Activated CD8-positive, alpha-beta memory T cell treated with anti-CD3 and anti-CD28 coated beads, Interleukin-2, amount 50 U/mL, for 4 hours (primary cell): ENCODE measurements at places on chromosomes 5 and 9.

- no peak for DNase-seq
Observed at GRCh38 chr9:86705490-86705889, 241.8 kb downstream of the GAS1 start.

DNA sequence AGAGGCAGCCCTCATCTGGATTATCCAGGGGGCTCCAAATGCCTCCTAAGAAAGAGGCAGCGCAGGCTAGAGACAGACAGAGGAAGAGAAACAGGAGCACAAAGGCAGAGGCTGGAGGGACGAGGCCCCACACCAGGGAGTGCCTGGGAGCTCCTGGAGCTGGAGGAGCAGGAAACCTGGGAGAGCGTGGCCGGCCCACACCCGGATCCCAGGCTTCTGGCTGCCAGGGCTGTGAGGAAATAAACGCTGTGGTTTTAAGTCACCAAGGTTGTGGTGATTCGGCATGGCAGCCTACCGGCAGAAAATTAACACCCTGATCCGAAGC lies 165.5 kb downstream of the OLFM1 start:
- no peak for DNase-seq

DNA sequence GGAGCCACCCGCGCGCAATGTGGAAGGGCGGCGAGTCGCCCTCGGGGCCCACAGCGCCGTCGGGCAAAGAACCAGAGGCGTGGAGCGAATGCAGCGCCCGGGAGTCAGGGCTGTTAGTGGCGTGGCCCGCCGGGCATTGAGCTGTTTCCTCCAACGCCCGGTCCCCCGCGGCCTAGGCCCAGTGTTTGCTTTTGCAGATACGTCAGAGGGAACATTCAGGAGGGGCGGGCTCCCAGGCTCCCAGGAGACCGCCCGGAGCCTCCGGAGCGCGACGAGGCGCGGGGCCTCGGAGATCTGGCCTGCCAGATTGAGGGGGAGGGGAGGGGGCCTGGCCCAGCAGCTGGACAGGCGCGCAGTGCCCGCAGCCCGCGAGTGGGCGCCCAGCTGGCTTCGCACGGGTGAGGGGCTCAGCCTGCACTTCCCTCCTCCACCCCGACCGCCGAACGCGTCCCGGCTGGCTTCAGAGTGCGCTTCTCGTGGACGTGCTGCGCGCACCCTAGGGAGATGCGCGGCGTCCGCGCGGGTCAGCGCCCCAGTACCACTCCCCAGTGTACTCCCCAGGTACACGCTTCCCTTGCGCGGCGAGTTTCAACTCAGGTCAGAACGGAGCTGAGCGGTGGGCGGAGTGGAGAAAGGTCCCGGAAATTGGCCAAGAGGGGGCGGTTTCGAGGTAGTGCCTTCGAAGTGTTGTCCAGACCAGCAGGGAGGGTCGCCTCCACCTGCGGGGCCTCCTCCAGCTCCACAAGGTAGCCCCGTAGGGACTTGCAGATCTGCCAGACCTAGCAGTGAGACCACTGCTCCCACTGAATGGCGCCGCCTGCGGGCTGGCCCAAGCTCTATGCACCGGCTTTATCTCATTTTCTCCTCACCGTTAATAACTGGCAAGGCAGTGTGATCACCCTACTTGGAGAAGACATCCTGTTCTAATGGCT lies 130.4 kb downstream of the TMEM174 start:
- DNase-seq: no peak

DNA sequence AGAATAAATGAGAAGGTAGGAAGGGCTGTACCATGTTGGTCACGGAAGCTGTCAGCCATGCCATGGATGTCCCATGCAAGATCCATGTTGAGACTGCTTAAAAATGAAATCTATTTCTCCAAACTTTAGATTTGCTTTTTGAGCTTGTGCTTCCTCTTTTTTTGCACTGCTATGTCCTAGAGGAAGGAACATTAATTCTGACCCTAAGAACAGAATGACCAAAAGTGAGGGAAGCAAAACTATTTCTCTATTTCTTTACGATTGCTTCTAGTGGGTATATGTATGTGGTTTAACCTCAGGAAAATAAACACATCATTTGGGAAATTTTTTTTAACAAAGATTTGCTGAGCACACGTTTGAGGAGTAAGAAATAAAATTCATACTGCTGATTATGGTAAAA lies 84.6 kb downstream of the USP20 start:
- DNase-seq: no peak

GRCh38 chr5:178762391-178762790 lies 31.9 kb upstream of the ZNF354A start:
- DNase-seq: no peak

- no peak for DNase-seq
Observed at GRCh38 chr9:123825342-123826060, 104.4 kb downstream of the DENND1A start.

DNA sequence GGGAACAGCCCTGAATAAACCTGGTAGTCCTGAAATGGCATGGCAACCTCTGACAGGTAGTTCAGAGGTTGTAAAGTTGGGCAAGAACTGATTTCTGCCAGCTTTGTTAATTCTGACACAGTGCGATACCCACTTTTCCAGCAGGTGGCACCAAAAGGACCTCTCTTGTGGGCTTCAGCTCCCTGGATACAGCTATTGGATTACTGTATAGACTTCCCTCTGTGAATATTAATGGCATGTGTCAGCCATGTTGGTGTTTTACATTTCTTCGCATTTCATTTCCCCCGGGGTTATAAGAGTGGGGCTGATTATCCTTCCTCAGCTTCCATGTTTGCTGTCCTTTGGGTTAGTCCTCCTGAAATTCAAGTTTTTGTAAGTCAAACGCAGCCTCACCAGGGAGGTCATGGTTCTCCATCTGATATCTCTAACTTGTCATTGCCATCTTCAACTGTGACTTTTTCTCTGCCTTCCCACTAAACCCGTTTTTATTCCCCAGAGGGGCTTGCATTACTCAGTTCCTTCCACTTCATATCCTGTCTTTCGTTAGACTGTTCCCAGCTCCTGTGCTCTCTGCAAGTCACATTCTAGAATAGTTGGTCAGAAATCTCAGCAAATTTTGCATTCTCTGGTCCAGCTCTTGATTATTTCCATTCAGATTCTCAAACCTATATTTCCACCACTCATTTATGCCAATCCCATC lies 135.6 kb downstream of the LIFR start:
- DNase-seq: no peak

DNA sequence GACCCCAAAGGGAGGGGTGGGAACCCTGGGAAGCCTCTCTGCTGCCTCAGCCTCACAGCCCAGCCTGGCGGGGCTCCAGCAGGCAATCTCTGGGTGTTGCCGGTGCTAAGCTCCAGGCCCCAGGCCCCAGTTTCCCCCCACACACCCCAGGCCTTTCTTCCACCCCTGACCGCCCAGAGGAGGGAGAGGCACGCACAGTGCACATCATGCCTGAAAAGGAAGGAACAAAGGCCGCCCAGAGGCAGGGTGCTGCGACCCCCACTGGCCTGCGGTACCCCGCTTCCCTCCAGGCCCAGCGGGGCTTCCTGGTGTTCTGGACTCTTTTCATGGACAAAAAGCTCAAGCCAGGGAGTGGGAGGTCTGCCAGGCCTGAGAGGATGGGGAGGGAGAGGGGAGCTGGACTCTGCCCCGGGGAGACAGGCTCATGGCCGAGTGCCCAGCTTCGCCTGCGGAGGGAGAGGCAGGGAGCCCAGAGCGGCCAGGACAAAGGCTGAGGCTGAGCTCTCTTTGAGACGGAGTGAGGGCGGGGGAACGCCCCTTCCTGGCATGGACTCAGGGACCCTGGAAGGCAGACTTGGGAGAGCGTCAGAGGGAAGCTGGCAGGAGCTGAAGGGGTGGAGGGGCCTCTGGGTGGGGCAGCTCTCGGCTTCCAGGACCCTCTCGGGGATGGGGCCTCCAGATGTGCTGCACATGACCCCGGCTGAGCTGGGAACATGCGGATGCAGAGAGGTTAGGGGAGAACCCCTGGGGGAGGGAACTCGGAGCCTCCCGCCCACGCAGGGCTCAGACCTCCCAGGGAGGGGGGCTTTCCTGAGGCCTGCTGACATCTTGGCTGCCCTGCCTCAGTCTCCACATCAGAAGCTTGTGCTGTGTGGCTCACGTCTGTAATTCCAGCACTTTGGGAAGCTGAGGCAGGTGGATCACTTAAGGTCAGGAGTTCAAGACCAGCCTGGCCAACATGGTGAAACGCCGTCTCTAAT lies 1.8 kb upstream of the ENTPD2 start:
- no peak for DNase-seq

DNA sequence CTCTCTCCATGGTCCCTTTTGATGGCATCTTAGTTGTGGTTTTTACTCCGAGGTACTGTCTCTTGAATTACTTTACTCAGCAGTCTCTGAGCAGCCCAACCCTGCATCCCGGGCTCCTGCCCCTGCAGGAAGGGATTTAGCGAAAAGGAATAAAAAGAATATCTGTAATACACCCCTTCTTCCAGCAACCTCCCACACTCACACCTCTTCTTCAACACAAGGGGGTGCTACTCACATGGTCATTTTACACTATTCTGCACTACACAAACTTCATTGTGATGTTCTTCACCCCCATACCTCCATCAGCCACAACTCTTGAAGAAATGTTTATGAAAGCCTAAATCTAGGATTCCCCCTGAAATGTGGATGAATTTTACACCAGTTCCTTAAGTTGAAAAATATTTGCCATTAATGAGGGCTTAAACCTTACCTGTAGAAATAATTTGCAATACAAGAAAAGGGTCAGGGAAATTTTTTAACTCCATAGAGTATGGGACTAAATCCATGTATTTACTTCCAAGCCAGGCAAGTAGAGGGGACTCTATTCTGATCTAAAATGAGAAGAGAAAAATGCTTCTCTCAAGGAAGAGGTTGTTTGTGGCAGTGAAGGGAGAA lies 26.0 kb downstream of the TPD52L3 start:
- no peak for DNase-seq

DNA sequence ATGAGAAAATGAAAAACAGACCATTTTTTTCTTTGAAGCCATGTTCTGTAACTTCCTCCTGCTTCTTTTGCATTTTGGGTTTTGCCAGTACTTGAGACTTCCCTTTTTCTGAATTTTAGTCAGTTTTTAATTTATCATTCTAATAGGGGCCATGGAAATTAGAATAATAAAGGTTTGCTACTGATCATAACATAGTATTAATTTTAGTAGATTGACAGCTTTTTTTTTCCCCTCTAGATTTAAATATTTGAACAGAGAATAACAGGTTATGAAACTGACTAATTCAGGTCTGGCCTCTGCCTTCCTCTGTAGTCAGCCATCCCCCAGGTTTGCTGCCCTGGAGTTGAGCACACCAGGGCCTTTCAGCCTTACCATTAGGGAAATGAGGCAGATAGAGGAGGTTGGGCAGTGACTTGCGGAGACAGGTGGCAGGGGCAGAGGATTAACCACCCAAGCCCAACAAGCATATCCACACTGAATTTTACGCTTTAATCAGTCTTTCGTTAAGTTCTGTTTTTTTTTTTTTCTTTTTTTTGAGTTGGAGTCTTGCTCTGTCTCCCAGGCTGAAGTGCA lies 80.1 kb upstream of the TNFAIP8 start:
- DNase-seq: no peak

DNA sequence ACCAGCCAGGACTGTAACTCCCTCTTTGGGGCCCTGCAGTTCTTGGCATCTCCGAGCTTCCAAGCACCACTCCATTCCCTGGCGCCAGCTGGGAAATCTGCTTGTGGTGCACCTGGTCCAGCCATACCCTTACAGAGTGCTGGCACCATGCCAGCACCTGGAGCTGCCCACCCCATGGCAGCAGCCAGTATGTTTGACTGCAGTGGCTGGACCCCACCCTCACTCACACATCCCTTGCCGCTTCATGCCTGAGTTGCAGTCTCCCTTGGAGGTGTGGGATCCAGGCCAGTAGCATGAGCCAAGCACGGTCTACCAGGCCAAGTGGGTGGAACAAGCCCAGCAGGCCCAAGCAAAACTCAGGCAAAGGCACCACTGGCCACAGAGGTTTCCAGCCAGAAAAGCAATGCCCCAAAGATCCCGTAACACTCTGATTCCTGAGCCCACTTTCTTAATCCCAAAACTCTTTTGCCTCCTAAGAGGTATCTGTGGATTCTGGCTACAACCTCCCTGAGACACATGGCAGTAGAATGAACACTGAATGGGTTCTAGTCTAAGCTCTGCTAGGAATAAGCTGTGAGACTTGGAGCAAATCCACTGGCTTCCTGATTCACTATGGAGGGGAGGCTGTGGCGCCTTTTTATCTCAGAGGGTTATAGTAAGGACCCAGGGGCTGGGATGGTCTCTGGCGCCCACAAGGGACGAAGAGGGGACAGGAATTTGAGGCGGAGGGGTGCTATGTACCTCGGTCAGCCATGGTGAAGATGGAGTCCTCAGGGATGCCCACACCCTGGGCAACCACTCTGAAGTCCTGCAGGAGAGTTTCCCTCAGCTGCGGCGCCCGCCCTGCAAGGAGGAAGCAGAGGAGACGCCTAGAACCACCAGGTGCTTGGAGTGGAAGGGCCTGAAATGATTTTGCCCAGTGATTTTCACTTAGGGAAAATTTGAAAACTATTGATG lies 5.6 kb downstream of the AMBP start:
- DNase-seq: no peak

GRCh38 chr9:3736161-3736560 lies 210.4 kb upstream of the RFX3 start:
- DNase-seq: no peak

DNA sequence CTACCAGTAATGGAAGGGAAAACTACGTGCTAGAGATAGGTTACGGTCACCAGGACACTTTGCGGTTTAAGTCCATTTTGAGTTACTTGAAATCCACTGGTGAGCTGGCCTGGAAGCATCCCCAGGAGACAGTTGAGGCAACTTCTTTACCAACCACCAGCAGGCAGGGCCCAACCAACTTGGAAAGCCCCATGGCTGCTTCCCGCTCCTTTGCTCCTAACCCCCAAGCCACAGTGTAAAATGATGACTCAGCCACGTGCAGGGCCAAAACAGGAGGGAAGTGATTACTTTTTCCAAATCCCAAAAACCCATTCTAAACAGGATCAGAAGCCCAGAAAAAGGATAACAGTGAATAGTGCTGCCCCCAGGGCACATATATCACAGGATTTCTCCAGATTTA lies 87.4 kb downstream of the PAX5 start:
- no peak for DNase-seq

GRCh38 chr9:78280982-78281668 lies 15.8 kb upstream of the PSAT1 start:
- no peak for DNase-seq

DNA sequence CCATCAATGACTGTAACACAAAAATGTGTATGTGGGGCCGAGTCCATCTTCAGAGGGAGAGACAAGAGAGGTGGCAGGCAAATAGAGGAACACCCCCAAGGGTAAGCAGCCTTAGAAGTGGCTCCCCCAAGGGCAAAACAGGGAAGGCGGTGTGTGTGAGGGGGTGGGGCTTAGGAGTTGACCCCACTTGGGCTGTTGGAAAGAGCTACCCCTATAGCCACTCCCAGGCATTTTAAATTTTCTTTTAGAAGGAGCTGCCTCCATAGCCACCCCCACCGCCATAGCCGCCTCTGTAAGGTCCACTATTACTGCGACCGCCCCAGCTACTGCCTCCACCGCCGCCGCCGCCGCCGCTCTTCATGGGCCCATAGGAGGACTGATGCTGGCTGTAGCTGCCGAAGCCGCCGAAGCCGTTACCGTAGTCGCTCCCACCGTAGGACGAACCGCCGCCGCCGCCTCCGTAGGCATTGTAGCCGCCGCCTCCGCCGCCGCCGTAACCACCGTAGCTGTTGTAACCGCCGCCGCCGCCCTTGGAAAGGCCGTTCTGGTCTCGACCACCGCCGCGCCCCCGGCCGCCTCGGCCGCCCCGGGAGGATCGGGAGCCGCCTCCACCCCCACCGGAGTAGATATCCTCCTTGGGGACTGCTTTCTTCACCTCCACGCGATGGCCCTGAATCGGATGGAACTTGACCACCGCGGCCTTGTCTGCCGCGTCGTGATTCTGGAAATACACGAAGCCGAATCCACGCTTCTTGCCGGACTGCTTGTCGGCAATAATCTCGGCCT lies 1.1 kb downstream of the HNRNPA0 start:
- peak; percentile 52 for DNase-seq

- DNase-seq: no peak
Observed at GRCh38 chr9:90088856-90089255, 484.0 kb downstream of the GADD45G start.
